ENCODE measurements at places on chromosomes 12 and 14.

DNA sequence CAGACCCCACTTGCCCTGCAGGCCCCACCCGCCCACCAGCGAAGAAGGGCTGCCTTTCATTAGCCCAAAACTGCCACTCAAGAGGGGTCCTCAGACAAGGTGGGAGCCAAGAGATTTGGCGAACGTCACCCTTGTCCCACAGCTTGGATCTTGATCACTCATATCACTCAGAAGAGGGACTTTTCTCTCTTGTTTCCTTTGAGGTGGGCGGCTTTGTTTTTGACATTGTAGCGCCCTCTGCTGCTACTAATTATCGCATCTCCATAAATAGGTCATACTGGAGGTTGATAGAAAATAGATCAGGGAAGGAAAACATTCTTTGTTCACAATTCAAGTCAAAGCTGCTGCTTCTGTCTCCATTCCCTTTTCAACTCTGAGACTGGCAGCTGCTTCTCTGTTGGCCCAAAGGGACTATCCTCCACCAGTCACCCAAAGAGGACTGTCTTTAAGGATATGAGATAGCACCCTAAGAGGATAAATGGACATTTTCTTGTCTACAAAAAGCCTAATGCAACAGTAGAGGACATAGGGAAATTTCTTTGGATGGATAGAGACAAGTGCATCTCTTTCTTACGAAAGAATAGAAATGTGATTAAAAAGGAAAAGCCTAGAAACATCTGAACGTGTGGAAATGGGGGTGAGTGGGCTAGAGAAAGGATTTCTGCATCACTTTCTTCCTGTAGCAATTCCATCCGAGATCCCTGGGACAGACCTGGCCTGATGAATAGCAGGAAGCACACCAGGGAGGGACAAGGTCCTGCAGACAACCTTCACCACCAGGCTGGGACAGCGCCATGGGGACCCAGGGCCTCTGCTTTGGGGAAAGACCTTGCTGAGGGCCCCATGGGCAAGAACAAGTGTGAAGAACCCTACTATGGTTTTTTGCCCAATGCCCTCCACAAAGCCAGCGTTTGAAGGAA lies 115.8 kb downstream of the DAD1 start:
- no peak for DNase-seq

- DNase-seq = no peak
Measured at GRCh38 chr12:64452559-64453329, 824 bp downstream of the TBK1 start.

DNA sequence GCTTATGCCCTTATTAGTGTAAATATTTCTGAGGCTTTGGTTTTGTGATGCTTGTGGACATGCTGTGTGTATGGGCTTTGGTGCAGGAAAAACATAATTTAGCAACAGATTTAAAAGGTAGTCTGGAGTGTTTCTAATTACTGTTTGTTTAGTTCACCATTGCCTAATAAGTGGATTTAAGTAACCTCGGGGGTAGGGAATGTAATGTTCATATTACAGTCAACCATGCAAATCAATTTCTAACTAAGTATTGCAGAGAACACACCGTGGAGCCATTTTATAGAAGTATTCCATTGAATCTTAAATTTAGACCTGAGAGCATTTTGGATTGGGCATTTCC lies 53.5 kb downstream of the ANO6 start:
- DNase-seq = no peak

- no peak for DNase-seq
Measured at GRCh38 chr12:10584415-10584814, 29.0 kb downstream of the MAGOHB start.

Data from stimulated activated CD8-positive, alpha-beta memory T cell treated with anti-CD3 and anti-CD28 coated beads, Interleukin-12 subunit alpha, Interleukin-12 subunit beta, amount 100 ng/mL, for 1 hour (primary cell).